T follicular helper cell (primary cell): ENCODE measurements at places on chromosomes 5 and 9.

- no peak for DNase-seq
Measured at GRCh38 chr5:64666078-64666477, 24.2 kb upstream of the SHISAL2B start.

DNA sequence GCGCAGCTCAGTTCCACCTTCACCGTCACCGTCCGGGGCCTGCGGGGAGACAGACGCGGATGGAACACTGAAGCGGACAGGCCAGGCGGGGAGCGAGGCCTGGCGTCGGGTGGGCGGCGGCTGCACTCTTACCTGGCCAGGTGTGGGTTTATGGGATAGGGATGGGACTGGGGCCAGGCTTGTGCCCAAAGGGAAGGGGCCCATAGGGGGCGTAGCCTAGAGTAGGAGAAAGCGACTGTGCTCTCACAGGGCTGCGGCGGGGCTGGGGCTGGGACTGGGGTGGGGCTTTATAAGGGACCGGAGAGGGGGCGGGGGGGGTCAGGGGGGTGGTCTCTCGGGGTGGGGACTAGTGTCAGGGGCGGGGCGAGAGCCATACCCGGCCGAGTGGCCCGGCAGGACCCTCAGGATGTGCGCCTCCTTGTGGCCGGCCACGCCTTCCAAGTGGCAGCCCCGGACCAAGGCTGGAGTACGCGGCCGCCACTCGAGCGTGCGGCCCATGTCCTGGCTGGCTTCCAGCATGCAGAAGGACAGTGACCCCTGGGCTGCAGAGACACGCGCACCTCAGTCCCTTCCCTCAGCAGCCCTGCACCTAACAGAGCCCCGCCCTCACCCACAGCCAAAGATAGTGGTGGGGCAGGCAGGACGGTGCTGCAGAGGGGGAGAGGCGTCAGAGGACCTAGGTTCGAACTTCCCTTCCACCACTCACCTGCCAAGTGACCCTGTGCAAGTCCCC lies 22.8 kb downstream of the FPGS start:
- DNase-seq, result no peak

- DNase-seq, result no peak
Measured at GRCh38 chr9:93306081-93306480, 122.1 kb downstream of the WNK2 start.

- no peak for DNase-seq
Measured at GRCh38 chr5:115624994-115625393, 842 bp downstream of the TMED7 start.

- no peak for DNase-seq
Measured at GRCh38 chr5:38445374-38446028, 110.9 kb downstream of the LIFR start.

GRCh38 chr9:107738789-107739188 lies 249.2 kb upstream of the KLF4 start:
- DNase-seq, result no peak
